ENCODE measurements at places on chromosomes 1 and 21. TPM values are rescaled to one million over a fixed set of nuclear protein-coding genes. Genes with fewer than 3 reads are reported as not detected.

Gene CAPN8
- not detected for total RNA-seq

Gene LORICRIN
- total RNA-seq: not detected

- no peak for DNase-seq
Measured at GRCh38 chr21:40672602-40673001, 174.4 kb downstream of the DSCAM start.

DNA sequence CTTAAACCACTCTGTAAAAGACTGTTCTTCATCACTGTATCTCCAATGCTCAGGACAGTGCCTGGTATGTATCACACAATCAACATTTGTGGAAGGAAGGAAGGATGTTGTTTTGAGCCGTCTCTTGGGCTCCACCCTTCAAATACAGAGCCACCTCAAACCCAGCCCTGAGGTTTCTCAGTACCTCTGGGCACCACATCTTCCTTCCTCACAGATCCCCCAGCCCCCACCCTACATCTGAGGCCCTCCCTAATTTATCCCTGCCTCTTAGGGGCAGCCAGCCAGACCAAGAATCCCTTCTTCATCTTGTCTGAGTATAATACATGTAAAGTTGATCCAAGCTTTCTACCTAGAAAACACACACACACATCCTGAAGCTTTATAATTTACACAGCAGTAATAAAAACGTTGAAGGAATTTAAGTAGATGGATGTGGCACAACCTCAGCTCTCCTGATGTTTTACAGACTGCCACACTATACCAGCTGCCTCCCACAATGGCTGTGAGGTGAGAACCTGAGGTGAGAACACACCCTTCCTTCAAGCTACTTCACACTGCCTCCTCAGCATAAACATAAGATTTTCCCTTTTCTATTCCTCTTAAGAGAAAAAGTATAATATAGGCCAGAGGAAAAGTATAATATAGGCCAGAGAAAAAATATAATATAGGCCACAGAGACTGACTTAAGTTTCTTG lies 48.5 kb downstream of the CDC7 start:
- no peak for DNase-seq

GRCh38 chr1:87273291-87273690 lies 55.4 kb upstream of the LMO4 start:
- no peak for DNase-seq

DNA sequence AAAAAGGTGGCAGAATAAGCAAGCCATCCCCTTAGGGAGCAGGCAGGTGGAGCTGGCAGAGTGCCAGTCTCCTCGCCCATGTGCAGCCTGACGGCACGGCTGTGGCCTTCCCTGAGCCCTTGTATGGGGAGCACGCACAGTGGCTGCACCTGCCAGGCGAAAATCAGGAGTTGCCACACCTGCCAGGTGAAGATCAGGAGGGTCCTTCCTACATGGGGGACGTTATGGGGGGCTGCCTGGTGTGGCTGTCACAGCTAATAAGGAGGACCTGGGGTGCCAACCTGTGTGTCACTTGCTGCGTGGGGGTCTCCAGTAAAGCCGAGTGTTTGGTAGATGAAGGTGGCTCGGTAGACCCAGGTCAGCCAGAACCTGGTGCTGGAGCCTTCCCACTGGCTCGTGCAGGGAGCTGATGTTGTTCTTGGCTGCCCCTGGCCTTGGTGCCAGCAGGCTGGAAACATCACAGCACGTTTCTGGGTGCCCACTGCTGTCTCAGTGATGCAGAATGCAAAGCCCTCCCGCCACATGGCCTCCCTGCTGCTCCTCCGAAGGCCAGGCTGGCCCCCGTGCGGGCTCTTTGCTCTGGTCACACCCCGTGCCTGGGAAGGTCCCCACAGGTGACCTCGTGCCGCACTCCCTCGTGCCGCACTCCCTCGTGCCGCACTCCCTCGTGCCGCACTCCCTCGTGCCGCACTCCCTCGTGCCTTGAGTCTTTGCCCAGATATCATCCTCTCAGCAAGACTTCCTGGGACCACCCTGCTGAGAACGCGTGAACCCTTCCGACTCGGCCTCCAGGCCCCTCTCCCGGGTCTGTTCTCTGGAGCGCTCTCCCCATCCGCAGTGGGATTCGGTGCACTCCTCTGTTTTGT lies 55.4 kb downstream of the SLC37A1 start:
- DNase-seq: no peak
